Stimulated activated CD8-positive, alpha-beta memory T cell treated with anti-CD3 and anti-CD28 coated beads, Interleukin-7, amount 100 ng/mL, for 1 hour (primary cell): ENCODE measurements at places on chromosomes 12 and 14.

- no peak for DNase-seq
Observed at GRCh38 chr12:84874125-84874824, 38.3 kb downstream of the SLC6A15 start.

GRCh38 chr14:102907980-102908730 is 14.3 kb upstream of the AMN start:
- no peak for DNase-seq

- DNase-seq, result no peak
Observed at GRCh38 chr14:104388011-104388521, 191.5 kb upstream of the C14orf180 start.

- no peak for DNase-seq
Observed at GRCh38 chr12:126518596-126519200, 1453.5 kb downstream of the AACS start.

GRCh38 chr14:96710060-96710666 is 87.0 kb upstream of the VRK1 start:
- no peak for DNase-seq

- no peak for DNase-seq
Observed at GRCh38 chr12:13000616-13000924, 505 bp upstream of the HEBP1 start.

GRCh38 chr12:109069307-109070271 is 17.2 kb downstream of the USP30 start:
- DNase-seq, result no peak

- DNase-seq, result no peak
Observed at GRCh38 chr12:22190-22529, 44.4 kb upstream of the IQSEC3 start.

- no peak for DNase-seq
Observed at GRCh38 chr14:102229739-102230092, 75.2 kb downstream of the MOK start.

- no peak for DNase-seq
Observed at GRCh38 chr12:1117371-1117770, 126.3 kb downstream of the ERC1 start.

GRCh38 chr14:54148251-54148650 is 191.6 kb upstream of the BMP4 start:
- DNase-seq, result no peak

DNA sequence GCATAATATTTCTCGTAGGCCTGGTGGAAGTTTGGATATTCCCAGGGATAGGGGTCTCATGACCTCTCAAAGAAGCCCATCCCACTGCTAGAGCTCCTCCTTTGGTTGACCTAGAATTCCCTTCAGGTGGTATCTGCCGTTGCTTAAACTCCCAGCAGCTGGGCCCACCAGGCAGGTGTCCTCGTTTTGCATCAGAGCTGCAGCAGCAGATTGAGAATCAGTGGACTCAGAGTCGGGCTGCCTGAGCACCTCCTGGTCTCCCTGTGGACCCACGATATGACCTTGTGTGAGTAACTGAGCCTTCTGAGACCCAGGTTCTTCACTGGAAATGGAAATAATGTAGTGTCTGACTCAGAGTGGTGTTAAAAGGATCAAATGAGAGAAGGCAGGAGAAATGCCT is 132.7 kb downstream of the PAPOLA start:
- DNase-seq, result no peak

DNA sequence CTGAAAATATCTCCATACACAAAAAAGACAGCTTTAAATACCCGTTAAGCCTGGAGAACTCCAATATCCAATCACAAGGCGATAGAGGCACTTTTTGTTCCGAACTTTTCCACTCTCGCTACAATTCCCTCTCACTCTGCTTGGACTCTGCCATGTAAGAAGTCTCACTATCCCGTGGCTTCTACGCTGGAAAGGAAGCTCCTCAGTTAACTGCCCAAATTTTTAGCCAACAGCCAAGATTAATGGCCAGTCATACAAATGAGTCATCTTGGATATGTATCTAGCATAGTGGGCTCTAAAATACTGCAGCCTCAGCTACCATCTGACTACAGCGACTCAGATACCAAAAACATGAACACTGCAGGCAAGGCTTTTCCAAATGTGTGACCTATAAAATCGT is 45.5 kb upstream of the RERGL start:
- DNase-seq, result no peak

DNA sequence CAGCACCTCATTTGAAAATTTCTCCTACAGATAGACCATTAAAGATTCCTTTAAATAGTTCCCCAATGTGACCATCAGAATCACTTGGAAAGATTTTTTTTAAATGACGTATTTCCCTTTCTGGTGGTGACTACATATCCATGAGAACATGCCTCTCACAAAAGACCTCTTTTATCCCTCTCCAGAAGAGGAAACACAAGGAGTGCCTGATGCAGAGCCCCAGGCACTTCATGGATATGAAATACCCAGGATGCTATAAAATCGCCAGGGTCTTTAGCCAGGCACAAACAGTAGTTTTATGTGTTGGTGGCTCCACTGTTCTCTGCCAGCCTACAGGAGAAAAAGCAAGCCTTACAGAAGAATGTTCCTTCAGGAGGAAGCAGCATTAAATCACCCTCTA is 97.1 kb downstream of the ETNK1 start:
- no peak for DNase-seq

DNA sequence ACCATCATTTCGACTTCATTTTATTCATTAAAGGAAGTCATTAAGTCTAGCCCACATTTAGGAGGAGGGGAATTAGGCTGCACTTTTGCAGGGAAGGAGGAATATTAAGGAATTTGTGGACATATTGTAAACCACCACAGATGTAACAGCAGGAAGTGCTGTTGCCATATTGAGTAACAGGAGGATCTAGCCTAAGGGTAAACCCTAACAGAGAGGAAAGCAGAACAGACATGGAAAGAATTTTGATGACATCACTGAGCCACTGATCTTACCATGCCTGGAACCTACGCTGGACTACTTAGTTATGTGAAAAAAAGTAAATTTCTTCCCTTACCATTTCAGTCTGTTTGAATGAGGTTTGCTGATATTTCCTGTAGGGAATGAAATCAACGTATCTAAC is 100.7 kb upstream of the ATF7IP start:
- no peak for DNase-seq

- no peak for DNase-seq
Observed at GRCh38 chr12:97471194-97471593, 8.6 kb downstream of the RMST start.

DNA sequence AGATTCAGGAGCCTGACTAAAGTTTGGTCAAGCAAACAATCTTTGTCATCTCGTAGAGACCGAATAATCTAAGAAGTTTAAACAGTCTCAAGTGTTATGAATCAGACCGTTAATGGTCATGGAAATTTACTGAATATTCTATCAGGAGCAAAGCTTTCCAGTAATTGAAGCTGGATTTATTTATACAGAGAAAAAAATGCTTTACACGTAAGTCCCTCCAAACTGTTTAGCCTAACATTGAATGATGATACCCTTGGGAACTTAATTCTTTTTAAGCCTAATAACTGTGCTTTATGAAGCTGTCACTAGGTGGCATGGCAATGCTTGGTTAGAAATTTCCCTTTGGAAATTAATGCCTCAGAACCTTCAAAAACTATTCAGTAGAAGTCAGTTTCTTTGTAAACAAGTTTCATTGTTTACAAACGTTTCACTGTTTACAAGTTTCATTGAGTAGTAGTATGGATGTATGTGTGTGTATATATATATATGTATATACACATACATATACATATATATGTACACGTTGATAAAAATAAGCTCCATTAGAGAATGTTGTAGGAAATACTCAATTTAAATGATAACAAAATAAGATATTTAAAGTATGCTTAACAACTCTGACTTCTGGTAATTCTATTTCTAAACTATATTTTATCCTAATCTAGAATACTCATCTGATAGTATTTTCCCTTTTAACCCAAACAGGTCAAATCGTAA is 32.1 kb downstream of the DEPDC4 start:
- no peak for DNase-seq

DNA sequence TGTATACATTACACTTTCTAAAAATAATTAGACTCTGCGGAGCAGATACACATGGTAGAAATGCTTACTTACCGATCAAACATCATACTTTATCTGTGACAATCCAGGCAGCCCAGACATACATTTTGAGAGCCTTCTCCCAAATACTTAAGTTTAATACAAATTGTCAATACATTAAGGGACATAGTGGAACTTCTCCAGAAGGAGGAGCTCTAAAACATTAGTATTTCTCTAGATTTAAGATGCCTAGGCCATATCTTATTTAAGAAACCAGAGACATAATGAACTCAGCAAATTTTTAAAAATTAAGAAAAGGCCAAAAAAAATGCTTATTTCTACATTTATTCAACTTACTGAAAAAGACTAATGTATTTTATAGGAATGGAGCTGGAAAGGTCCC is 16.1 kb downstream of the ACSM4 start:
- no peak for DNase-seq

GRCh38 chr12:52901715-52902541 is 2.9 kb downstream of the KRT8 start:
- no peak for DNase-seq

DNA sequence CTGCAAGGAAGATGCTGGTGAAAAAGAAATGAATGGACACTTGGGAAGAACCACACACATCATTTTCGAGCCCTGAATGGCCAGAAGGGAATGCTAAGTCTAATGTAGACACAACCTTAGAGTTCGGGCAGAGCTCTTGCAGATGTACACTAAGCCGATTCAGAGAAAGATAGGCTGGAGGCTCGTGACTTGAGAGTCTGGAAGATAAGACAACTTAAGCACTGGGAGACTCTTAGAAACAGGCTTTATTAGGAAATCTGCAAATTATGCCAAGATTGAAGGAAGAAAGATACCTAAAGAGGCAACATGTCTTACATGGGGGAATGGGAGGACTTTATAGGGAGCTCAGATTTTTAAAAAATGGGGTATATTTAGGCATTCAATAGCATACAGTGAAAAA is 13.5 kb downstream of the TBPL2 start:
- no peak for DNase-seq

DNA sequence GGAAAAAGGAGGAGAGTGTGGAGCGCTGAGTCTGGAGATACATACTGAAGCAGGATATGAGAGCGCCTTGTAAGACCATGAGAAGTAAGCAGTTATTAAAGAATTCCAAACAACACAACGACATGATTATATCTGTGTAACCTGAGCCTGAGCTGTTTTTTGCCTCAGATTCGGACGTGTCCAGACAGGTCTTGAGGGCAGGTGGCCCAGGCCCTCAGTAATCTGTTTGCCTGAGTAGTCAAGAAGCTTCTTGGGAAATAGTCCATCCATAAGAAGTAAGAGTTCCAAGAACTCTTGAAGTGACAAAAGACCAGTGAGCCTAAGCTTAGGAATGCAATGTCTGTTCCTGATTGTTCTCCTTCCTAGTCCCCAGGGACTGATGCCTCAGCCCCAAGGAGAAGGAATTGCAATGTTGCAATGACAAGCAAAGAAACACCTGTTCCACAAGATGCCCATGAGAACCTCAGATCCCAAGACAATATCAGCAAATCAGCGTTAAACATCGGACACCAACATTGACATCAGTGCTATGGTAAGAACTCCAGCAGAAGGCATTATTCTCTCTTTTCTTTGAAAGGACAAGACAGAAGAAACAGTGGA is 34.7 kb upstream of the ADAMTS20 start:
- DNase-seq, result no peak

- no peak for DNase-seq
Observed at GRCh38 chr14:100784523-100785337, 41.2 kb upstream of the MEG3 start.

DNA sequence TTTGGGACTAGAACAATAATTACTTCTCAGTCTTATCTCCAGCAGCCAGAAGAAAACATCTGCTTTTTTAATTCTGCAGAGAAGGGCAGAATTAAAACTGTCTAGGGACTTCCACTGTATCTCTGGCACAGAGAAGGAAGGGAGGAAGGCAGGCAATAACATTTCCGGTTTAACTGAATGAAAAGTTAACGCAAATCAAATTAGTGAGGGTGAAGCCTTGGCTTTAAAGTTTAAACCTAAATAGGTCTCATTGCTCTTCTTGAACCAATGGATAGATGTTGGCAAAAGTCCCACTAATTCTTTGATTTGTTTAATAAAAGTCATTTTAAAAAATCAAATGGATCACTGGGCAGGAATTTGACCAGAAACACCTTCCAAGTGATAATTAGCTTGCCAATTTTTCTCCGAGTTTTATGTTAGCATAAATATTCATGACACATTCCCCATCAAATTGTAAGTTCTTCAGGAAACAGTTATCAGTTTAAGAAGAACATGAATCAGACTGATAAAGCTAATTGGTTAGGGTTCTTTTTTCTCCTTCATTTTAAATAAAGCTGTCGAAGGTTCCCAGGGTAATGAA is 181.9 kb downstream of the SLC15A5 start:
- no peak for DNase-seq

- no peak for DNase-seq
Observed at GRCh38 chr12:12007001-12007712, 63.6 kb upstream of the BCL2L14 start.

GRCh38 chr12:20368651-20369304 is 441 bp downstream of the PDE3A start:
- no peak for DNase-seq

- no peak for DNase-seq
Observed at GRCh38 chr14:59631237-59631636, 54.6 kb upstream of the CCDC175 start.

DNA sequence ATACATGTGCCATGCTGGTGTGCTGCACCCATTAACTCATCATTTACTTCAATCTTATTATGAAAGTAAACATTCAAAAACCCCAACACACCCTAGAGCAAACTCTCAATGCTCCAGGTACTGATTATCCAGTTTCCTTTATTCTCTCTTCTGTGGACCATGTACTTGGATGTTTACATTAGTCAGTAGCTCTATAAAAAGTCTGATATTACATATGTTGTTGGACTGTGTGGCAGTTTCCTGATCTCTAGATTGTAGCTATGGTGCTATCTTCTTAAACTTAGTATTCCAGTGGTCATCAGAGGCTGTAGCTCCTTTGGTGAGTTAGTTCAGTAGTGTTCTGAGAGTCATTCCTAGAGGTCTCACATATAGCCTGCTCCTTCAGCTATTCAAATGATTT is 25.1 kb upstream of the ITGA5 start:
- DNase-seq, result no peak

- no peak for DNase-seq
Observed at GRCh38 chr14:75888945-75889344, 92.8 kb downstream of the TGFB3 start.

- no peak for DNase-seq
Observed at GRCh38 chr12:88399811-88400210, 180.5 kb downstream of the KITLG start.

DNA sequence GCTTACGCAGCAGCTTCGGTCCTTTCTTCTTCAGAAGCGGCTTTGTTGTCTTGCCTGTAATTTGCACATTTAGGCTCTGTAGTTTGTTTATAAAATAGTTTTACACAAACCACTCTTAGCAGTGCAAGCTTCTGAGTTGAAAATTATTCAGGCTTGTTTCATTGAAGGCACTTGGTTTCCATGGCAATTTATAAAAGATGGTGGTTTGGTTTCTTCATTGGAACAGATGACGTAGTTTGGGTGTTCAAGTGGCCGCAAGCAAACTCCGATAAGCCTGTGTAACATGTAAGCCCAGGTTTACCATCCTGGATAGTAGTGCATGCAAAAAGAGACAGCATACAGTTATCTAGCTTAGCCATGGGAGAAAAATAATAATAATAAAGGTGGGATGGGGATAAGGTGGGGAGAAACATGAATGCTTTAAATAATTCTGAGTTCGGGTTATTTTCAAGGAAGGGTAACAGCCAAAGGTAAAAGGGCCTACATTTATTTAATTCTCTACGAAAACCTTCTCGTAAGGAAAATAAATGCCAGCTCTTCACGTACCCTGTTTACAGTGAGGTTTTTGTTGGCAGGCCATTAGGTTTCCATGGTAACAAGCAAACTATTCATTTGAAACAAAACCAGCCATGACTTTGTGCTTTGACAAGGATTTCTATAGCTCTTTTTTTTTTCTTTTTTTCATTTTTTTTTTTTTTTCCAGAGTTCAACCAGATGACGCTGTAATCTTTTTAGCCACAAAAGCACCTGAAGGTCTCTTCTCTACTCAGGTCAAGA is 189.6 kb upstream of the RPL10L start:
- no peak for DNase-seq
